Ovary (tissue), 10 donors: ENCODE measurements at places on chromosomes 12 and 14.

DNA sequence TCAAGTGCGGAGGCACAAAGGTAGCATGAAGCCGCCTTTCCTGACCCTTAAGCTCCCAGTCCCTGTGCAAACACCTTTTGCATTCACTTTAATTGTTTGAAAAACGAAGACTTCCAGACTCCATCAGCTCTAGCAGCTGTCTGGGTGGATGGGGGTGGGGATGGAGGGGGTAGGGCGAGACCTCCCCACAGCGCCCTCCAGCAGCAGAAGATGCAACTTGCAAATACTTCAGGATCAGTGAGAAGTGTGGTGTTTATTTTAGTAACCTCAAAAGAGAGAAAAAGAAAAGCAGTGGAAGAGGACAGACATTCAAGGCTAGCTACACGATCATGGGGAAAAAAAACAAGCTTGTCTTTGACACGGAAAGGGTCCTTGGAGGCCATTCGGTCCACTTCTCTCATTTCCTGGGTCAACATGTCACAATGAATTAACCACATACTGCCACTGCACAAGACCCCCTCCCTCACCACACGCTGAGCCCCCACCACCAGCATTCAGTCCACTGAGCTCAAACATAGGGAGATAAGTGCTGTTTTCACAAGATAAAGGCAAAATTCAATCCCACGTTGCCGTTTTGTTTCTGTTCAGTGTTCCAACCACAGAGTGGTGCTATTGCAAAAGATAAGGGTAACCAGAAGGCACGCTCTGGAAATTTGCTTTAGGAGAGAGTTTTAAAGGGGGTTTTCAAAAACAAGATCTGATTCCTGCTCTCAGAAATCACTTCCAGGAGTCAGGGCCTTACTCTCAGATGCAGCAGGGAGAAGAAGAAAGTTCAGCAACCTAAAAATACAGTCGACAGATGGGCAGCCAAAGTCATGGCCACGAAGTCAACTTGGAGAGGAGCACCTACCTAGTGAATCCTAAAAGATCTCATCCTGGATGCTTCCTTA, 3.3 kb upstream of the NTF3 start:
- DNase-seq = no peak
- peaks cover 2% of the 10 kb centered on the region for H3K4me1 ChIP-seq
- H3K36me3 ChIP-seq = no peaks in the 10 kb centered on the region
- H3K27me3 ChIP-seq = no peaks in the 10 kb centered on the region

DNA sequence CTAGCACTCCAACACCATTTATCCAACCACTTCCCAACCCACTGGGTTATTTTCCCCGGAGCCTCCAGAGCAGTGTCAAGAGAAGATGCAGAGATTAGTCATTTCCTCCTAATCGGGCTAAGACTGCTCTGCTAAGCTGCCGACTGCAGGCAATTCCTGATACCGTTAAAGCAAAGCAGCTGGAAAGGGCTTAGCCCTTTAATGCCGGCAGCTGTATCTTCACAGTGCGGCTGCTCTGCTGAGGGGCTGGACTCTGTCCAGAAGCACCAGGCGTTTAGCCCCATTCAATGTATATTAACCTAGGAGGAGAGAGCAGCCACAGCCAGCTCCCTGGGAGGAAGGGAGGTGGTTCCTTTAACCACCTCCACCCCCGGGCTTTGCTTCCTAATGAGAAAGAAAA, 11.1 kb downstream of the AQP6 start:
- no peak for DNase-seq
- H3K27me3 ChIP-seq = no peaks in the 10 kb centered on the region
- H3K4me3 ChIP-seq = no peak overlapping the region
- no peak overlapping the region for H3K27ac ChIP-seq

- no peaks in the 10 kb centered on the region for H3K36me3 ChIP-seq
- no peak overlapping the region for H3K4me3 ChIP-seq
- no peaks in the 10 kb centered on the region for H3K4me1 ChIP-seq
- DNase-seq = no peak
These were observed 243.4 kb upstream of the PELI2 start for GRCh38 chr14:55874785-55875184.

DNA sequence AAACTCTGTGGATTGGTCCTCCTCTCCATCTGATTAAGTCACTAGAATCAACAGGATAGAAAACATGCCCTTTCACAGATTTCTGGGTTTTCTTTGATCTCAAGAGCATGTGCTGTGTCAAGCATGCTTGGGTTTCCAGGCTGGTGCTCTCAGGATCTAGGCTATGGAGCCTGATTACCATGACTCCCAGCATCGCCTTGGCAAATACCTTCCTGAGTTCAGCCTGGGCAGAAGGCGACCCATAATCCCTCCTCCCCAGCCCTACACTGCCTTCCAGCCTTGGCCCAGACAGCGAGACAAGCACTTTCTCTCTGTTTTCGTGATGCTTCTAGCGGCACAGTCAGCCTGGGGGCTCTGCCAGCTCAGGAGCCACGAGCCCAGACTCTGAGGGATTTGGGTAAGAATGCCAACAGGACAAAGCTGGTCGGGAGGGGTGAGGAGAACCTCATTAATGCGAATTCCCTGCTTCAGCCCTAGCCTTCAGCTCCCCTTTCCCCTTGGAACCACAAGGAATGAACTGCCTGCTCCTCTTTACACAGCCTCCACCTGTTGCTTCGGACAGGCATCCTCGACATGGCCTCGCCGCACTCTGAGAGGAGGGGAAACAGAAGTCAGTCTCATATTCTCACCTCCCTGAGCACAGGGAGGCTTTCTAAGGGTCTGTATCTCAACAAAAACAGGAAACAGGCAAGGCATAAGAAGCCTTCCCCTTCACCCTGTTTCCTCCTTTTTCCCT, 227.1 kb downstream of the MSRB3 start:
- no peaks in the 10 kb centered on the region for H3K36me3 ChIP-seq
- no peak overlapping the region for H3K4me3 ChIP-seq
- no peaks in the 10 kb centered on the region for H3K4me1 ChIP-seq
- no peaks in the 10 kb centered on the region for H3K27me3 ChIP-seq
- DNase-seq = no peak
- H3K27ac ChIP-seq = no peak overlapping the region

- H3K4me1 ChIP-seq = no peaks in the 10 kb centered on the region
- H3K4me3 ChIP-seq = no peak overlapping the region
- no peaks in the 10 kb centered on the region for H3K36me3 ChIP-seq
- no peak overlapping the region for H3K27ac ChIP-seq
- no peaks in the 10 kb centered on the region for H3K27me3 ChIP-seq
These were observed 14.4 kb downstream of the PLEKHG7 start for GRCh38 chr12:92717202-92717601.
